Activated T-helper 1 cell treated with anti-CD3 and anti-CD28 coated beads, Interleukin-12 subunit alpha, Interleukin-12 subunit beta, Interleukin-2, Interleukin-4 antibody, amounts not matched to agents 30 ng/mL and 10 ng/mL and 1 ng/mL, durations not matched to agents 14 hours and 24 hours and 36 hours (primary cell): ENCODE measurements at places on chromosomes 16 and 17. TPM values are rescaled to one million over a fixed set of nuclear protein-coding genes. Genes with fewer than 3 reads are reported as not detected.

DNA sequence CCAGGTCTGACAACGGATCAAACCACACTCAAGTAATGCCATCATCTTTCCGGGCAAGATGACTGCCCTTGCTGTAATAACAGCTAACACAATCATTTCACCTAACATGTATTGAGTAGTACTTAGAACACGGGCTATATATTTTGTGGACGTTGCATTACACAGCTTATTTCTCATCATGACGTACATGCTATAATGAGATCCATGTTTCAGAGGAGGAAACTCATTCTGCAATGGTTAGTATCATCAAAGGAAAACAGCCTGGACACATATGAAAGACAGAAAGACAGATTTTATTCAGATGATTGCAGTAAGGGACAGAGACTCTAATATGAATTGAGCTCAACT is 446.7 kb downstream of the HS3ST3B1 start:
- no peak for DNase-seq
- H3K4me1 ChIP-seq = peaks cover 8% of the 10 kb centered on the region
- no peaks in the 10 kb centered on the region for H3K27me3 ChIP-seq
- no peak overlapping the region for H3K27ac ChIP-seq
- H3K4me3 ChIP-seq = no peak overlapping the region

DNA sequence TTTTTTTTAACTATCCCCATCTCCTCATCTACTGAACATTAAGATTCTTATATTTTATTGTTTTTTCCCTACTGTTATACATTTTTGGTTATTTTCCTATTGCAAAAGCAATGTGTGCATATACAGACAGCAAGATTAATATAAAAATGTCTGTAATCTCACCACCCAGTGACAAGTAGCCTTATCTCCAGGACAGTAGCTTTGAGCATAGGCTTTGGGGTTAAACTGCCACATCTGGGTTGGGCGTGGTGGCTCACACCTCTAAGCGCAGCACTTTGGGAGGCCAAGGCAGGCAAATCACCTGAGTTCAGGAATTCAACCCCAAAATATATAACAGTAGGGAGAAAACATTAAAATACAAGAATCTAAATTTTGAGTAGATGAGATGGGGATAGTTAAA is 27.4 kb upstream of the SSTR2 start:
- DNase-seq = no peak
- no peak overlapping the region for H3K27ac ChIP-seq
- H3K27me3 ChIP-seq = peaks cover 3% of the 10 kb centered on the region
- no peak overlapping the region for H3K4me3 ChIP-seq
- H3K4me1 ChIP-seq = no peaks in the 10 kb centered on the region

DNA sequence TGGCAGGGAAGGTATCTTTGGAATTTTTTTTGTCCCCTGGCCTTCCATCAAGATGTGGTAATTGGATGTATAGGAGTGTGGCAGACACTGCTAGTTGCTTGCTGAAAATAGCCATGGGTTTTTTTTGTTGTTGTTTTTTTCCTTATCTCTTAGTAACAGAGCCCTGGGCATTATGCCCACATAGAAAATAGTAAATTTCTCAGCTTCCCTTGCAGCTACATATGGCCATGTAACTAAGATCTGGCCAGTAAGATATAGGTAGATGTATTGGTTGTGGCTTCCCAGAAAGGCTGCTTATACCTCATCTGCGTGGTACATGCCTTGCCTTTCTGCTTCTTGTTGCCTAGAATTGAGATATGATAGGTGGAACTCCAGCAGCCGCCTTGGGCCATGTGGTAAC is 349.9 kb downstream of the CPPED1 start:
- H3K4me3 ChIP-seq = no peak overlapping the region
- no peak for DNase-seq
- peaks cover 3% of the 10 kb centered on the region for H3K36me3 ChIP-seq
- H3K27me3 ChIP-seq = no peaks in the 10 kb centered on the region
- peaks cover 38% of the 10 kb centered on the region for H3K4me1 ChIP-seq

GRCh38 chr17:42603318-42603717 is 5.9 kb downstream of the RETREG3 start:
- no peak overlapping the region for H3K4me3 ChIP-seq
- H3K4me1 ChIP-seq = peaks cover 39% of the 10 kb centered on the region
- DNase-seq = no peak
- no peaks in the 10 kb centered on the region for H3K27me3 ChIP-seq
- peaks cover 11% of the 10 kb centered on the region for H3K36me3 ChIP-seq

GRCh38 chr16:11301645-11302501 is 20.7 kb upstream of the PRM1 start:
- peaks cover 22% of the 10 kb centered on the region for H3K4me1 ChIP-seq
- no peaks in the 10 kb centered on the region for H3K36me3 ChIP-seq
- H3K27ac ChIP-seq = no peak overlapping the region
- peaks cover 9% of the 10 kb centered on the region for H3K27me3 ChIP-seq
- DNase-seq = no peak

DNA sequence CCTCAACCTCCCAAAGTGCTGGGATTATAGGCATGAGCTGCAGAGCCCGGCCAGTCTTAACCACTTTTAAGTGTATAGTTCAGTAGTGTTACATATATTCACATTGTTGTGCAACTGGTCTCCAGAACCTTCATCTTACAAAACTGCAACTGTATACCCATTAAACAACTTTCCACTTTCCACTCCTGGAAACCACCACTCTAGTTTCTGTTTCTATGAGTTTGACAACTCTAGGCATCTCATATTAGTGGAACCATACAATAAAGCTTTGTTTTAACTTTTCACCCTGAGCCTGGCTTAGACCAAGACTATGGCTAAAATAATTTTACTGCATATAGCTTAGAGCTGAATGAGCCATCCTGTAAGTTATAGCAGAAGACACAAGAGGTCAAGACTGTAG is 108.0 kb upstream of the GOT2 start:
- no peak overlapping the region for H3K27ac ChIP-seq
- no peaks in the 10 kb centered on the region for H3K27me3 ChIP-seq
- H3K36me3 ChIP-seq = no peaks in the 10 kb centered on the region
- DNase-seq = no peak
- no peaks in the 10 kb centered on the region for H3K4me1 ChIP-seq

Gene TBC1D3
- not detected in 2 replicates for total RNA-seq

Gene BTBD17
- total RNA-seq = not detected in 2 replicates

- H3K27me3 ChIP-seq = peaks cover 7% of the 10 kb centered on the region
- peak; percentile 50 for DNase-seq
- peak overlapping the region; percentile 95 for H3K4me3 ChIP-seq
Measured at GRCh38 chr17:412211-413015, 59.8 kb upstream of the RPH3AL start.

Gene SLC16A3
- total RNA-seq = 111 and 115 TPM in 2 replicates

DNA sequence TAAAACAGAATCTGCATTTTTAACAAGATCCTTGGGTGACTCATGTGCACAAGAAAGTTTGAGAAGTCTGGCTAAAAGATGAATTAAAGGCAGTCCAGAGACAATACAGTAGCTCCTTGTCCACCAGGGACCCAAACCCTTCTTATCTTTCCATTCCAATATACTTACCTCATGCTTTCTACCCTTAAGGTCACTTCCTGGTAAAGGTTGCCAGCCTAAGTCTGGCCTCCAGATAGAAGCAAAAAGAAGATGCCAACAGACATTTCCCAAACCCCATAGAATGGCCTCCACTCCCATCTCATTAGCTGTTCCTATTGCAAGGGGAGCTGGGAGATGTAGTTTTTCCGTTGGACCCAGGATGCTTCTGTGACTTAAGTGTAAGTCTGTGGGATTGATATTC is 101.4 kb upstream of the XYLT1 start:
- no peaks in the 10 kb centered on the region for H3K36me3 ChIP-seq
- no peaks in the 10 kb centered on the region for H3K4me1 ChIP-seq
- no peak for DNase-seq
- H3K4me3 ChIP-seq = no peak overlapping the region
- H3K27ac ChIP-seq = no peak overlapping the region

GRCh38 chr17:47280072-47280811 is 26.6 kb downstream of the ITGB3 start:
- no peak overlapping the region for H3K27ac ChIP-seq
- no peaks in the 10 kb centered on the region for H3K36me3 ChIP-seq
- H3K4me3 ChIP-seq = no peak overlapping the region

DNA sequence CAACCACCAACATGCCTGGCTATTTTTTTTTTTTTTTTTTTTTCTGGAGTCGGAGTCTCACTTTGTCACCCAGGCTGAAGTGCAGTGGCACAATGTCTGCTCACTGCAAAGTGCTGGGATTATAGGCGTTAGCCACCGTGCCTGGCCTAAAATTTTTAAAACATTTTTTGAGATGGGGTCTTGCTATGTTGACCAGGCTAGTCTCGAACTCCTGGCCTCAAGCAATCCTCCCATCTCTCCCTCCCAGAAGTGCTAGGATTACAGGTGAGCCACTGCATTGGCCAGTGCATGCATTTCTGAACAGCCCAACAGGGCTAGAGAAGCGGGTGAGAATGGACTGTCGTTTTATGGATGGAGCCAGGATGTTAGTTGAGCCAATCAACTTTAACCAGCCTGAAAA is 72.4 kb downstream of the ERCC4 start:
- DNase-seq = no peak
- no peak overlapping the region for H3K4me3 ChIP-seq
- H3K27ac ChIP-seq = no peak overlapping the region

GRCh38 chr17:82155606-82156005 is 57.0 kb downstream of the CCDC57 start:
- H3K27ac ChIP-seq = no peak overlapping the region
- H3K27me3 ChIP-seq = no peaks in the 10 kb centered on the region
- DNase-seq = no peak
- H3K4me3 ChIP-seq = no peak overlapping the region
- H3K36me3 ChIP-seq = peaks cover 5% of the 10 kb centered on the region

Gene RAB37
- 6.0 and 6.1 TPM in 2 replicates for total RNA-seq

Gene GP1BA
- not detected in 2 replicates for total RNA-seq

GRCh38 chr17:2780256-2780655 is 16.0 kb upstream of the RAP1GAP2 start:
- no peak overlapping the region for H3K27ac ChIP-seq
- peaks cover 36% of the 10 kb centered on the region for H3K27me3 ChIP-seq

DNA sequence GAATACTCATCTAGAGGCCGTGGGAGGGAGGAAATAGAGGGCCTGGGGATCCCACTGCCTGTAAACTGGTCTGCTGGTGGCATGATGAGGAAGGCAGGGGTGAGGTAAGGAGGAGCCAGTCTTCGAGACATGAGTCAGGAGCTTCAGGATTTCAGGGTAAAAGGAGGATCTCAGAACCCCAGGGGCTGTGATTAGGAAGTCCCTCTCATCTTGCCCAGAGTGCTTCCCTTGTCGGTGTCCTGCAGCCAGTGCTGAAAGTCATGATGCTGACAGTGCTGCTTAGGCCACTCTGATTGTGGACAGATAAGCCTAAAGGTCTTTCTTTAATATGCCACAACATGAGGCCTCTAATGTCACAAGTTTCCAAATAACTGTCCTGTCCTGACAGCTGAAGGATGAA is 29.6 kb downstream of the COG4 start:
- H3K27ac ChIP-seq = peak overlapping the region; percentile 61
- no peak overlapping the region for H3K4me3 ChIP-seq
- no peak for DNase-seq
- peaks cover 27% of the 10 kb centered on the region for H3K36me3 ChIP-seq
